ENCODE measurements at places on chromosomes 2 and 18. TPM values are rescaled to one million over a fixed set of nuclear protein-coding genes. Genes with fewer than 3 reads are reported as not detected.

DNA sequence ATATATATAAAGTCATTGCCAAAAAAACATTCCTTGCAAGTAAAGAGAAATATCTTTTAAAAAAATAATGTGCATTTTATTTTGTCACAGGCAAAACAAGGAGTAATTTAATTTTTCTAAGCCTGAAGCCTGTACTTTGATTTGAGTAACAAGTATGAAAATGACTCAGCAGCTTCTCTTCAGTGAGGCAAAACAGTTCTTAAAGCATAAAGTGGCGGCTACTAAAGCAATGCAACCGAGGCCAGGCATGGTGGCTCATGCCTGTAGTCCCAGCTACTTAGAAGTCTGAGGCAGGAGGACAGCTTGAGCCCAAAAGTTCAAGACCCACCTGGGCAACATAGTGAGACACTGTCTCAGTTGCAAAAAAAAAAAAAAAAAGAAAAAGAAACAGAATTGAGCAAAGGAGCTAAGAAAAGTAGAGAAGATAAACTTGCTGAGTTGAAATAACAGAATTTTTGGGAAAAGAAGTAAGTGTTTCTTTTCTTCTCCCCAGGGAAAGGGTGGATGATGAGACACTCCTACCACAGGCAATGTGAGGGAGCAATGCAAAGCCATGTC lies 29.6 kb downstream of the DOK1 start:
- DNase-seq = no peak

Gene DSG2
- polyA plus RNA-seq = 5.0 TPM

Gene RIT2
- not detected for polyA plus RNA-seq

DNA sequence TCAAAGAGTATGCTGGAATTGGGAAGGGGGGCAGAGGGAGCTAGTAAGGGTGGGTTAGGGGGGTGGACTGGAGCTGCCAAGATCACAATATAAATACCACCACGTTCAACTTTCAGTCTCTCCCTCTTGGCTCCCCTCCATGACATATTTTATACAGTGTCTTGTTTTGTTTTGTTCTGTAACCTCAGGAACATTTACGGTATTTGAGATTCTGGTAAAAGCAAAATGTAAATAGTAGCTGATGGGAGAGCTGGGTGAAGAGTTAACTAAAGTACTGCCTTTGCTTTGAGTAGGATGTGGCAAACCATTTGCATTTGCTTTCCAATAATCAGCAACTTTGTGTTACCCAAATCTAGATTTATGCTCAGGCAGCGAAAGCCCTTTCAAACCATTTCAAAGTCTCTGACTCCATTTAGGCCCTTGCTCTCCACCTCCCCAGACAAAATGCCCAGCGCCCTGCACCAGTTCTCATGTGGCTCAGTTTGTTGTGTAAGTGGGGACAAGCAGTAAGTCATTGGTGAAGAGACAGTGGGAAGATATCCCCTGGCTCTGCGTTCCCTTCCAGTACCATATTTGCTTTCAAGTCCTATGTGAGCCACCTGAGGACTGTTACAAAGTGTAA lies 17.4 kb downstream of the IRS1 start:
- peak; percentile 58 for DNase-seq

Gene LOXHD1
- polyA plus RNA-seq = 2.1 TPM

Gene ORC2
- 22.6 TPM for polyA plus RNA-seq

Gene NCKAP1
- 102 TPM for polyA plus RNA-seq

Gene LYPD1
- polyA plus RNA-seq = 9.3 TPM

Gene SERPINB11
- not detected for polyA plus RNA-seq

- no peak for DNase-seq
Measured at GRCh38 chr2:128219891-128220290, 98.8 kb downstream of the HS6ST1 start.

Gene TEX44
- not detected for polyA plus RNA-seq

Gene RAB12
- 57.4 TPM for polyA plus RNA-seq

- no peak for DNase-seq
Measured at GRCh38 chr18:24421831-24422230, 4.6 kb upstream of the IMPACT start.

Gene IL1R2
- polyA plus RNA-seq = not detected

Gene PTPRN
- polyA plus RNA-seq = 0.17 TPM

GRCh38 chr2:68861330-68861729 lies 9.9 kb downstream of the BMP10 start:
- no peak for DNase-seq
